Stimulated activated CD4-positive, alpha-beta T cell treated with anti-CD3 and anti-CD28 coated beads, TNF-alpha, amount 100 ng/mL, for 4 hours (primary cell): ENCODE measurements at places on chromosomes 5 and 9.

DNA sequence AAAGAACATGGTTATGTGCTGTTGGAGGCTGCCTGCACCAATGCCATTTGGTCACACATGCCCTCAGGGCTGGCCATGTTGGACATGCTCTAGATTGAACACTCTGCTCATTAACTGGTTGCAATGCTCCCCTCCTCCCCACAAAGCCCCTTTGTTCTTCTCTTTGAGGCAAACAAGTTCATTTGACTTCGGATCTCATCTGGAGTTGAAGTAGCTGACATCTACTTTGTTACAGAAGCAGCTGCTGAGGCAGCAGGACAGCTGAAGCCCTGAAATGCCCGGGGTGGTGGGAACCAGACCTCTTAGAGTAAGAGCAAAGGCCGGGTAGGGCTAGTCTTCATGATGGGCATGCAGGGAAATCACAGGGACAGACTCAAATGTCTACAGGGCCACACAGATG, 123.5 kb downstream of the APBA1 start:
- no peak for DNase-seq

DNA sequence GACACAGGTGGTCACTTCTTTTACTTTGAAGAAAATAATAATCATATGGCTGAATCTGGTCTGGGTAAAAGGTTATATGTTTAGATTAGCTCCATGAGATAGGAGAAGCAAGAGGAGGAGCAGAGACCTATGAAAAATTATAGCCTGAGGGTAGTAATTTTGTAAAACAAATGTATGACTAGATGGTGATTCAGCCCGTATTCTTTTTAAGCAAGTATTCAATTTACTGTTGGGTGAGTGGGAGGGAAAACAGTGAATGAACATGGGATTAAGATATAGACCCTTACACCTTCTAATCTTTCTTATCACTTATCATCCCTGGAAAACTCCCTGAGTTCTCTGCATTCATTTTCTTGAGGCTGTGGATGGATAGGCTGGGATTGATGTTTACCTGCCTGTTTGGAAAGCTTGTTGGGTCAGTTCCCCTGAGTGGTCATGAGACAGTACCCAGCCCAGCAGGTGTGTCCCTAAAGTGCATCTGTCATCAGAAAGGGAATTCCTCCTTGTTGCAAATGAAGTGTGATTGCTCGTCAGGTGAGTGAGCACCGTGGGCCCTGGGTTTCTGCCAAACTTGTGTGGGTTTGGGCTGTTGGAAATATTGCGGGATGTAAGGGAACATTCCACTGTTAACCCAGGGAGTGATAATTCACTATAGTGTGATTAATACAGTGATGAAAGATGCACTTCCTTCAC, 101.2 kb upstream of the GDNF start:
- no peak for DNase-seq

DNA sequence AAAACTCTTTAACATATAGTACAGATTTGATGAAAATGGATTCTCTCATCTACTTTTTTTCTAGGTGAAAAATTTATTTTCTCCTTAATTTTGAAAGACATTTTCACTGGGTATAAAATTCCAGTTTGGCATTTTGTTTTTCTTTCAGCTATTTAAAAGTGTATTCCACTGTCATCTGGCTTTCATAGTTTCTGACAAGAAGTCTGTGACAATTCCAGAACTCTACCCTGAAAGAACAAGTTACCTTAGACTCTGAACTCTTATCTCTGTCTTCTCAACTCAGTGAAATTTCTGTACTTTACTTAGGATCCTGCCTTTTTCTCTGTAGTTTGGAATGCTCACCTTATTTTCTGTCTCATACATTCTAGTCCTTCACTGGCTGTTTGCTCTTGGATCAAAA, 161.7 kb downstream of the RANBP17 start:
- DNase-seq = no peak

GRCh38 chr9:20601292-20601691, 21.0 kb downstream of the MLLT3 start:
- DNase-seq = no peak

DNA sequence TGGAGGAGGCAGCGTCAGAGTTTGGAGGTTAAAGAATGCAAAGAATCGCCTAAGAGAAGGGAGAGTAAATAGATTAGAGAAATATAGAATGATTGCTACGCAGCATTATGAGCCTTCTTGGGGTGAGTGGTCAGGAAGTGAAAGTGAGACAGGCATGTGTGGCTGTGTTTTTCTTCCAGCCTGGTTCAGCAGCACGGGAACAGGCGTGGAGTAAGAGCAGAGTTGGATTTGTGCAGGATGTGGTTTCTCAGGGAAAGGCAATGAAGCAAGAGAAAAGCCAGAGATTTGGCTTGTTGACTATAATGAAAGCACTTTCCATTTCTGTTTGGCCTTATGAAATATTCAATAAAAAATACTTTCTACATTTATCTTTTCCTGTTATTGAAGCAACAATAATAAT, 34.3 kb upstream of the FRMD3 start:
- DNase-seq = no peak

DNA sequence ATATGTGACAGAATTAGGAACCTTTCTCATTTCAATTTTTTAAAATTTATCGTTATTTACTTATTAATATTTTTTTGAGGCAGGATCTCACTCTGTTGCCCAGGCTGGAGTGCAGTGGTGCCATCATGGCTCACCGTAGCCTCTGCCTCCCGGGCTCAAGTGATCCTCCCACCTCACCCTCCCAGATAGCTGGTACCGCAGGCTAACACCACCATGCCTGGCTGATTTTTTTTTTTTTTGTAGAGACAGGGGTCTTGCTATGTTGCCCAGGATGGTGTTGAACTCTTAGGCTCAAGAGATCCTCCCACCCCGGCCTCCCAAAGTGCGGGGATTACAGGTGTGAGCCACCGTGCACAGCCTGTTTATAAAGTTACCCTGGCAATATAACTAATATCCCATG, 275.2 kb downstream of the AOPEP start:
- DNase-seq = no peak

DNA sequence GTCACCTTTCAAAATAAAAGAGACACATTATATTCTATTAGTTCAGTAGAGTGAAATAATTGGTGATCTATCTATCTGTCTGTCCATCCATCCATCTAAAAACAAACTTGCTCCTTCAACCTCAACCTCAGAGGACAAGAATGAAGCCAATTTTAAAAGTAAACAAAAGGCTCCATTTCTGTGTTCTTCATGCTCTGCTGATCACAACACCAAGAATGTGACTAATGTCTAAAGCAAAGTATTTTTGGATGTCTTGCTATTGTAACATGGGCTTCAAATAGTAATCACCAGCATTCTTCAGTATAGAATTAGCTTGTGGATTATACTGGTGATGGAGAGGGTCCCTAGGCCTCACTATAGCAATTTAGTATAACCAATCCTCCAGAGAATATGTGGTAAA, 1304.4 kb downstream of the MAT2B start:
- no peak for DNase-seq

DNA sequence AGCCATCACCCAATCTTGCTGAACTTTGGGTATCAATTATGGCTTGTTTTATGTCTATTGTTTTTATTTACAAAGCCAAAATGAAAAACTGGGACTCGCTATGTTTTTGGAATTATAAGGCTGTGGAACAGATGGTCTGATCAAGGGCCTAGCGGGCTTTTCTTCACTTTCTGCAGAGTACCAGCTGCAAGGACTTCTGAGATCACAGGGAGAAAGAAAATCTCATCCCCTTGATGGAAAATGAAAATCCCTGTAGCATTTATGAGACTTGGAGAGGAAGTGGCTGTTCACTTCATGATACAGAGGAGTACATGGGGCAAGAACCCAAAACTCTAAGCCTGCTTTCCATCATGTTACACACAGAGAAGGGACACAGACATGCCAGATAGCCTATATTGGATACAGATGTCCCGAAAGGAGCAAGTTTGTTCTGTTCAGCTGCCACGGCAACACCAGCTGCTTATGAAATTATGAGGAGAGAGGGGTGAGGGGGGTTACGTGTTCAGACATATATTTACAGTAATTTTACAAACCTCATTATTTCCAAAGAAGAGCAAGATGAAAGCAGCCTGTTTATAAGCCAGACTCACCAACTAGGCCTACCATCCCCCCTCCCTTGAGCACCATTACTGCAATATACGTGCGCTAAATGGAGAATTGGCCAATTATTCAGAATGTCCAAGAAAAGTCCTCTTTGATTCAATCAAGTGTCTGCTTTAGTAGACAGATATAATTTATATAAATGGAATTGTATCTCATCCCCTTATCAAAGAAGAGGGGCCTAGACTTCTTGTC, 220.0 kb downstream of the MARCHF11 start:
- no peak for DNase-seq

GRCh38 chr5:147779694-147780093, 2.8 kb downstream of the JAKMIP2 start:
- DNase-seq = no peak

DNA sequence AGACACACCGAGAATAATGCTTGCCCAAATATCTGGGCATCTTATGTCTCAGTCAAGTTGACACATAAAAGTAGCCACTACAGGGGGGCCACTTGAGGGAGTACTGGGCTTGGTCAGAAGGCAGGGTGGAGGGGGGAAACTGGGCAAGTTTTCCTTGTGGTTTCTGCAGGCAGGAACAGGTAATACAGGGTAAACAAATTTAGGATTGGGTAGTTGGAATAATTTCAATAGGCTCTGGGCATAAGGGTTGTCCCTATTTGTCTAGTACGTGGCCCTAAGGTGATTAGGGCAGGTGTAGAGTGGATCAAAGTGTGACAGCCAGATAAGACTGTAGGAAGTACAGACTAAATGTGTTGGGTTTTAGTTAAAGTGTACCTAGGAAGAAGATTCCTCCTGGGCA, 353.1 kb downstream of the TLE4 start:
- no peak for DNase-seq

- no peak for DNase-seq
Observed at GRCh38 chr5:37838933-37839341, 904 bp downstream of the GDNF start.

- DNase-seq = no peak
Observed at GRCh38 chr5:141846031-141846430, 32.2 kb downstream of the PCDH1 start.

DNA sequence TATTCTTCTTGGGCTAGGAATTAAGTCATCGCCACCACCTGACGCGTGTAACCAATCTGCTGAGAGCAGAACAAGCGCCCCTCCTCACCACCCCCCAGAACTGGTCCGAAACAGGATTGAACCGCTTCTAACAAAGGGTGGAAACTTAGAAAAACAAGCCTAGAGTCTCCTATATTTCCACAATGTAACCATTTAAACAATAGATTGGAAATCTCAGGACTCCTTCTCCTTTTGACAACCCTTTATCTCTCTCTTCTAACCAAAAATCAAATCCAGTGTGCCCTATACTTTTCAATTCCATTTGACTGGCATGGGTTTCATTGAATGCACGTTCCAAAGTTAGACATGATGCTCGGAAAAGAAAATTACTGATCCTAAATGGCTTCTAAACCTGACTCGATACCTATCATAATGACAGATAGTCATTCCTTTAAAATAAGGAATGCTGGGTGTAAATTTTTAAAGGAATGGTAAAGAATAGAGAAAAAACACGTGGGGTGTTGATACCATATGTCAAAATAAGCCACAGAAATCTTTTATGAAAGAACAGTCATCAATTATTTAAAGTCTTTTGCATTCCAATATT, 1.2 kb downstream of the ARRDC3 start:
- DNase-seq = peak; percentile 41

DNA sequence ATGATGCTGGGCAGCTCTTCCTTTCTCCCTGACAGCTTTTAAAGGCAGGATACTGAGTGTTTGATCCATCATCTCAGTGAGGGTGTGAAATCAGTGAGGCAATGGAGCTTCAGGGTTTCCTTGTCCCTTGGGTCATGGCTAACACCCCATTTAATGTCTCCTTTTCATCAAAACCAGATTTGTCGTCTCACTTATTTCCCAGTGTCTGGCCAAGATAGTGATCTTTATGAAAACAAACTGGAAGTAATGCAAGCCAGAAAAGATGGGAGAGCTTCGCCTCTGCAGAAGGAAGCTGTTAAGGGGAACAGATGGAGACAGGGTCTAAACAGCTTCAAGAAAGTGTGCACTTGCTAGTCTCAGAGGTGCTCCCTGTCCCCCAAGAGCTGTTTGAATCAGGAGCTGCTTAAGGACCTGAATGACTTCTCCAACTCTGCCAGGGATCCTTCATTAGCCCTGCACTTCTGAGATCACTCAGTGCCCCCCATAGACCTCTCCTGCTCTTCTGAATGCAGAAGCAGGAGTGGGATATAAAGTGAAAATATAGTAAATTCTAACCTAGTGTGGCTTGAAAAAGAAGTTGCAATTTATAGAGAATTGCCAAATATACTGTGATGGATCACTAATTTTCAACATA, 96.1 kb downstream of the F2RL2 start:
- DNase-seq = no peak

GRCh38 chr9:24901319-24901718, 355.6 kb upstream of the IZUMO3 start:
- DNase-seq = no peak

DNA sequence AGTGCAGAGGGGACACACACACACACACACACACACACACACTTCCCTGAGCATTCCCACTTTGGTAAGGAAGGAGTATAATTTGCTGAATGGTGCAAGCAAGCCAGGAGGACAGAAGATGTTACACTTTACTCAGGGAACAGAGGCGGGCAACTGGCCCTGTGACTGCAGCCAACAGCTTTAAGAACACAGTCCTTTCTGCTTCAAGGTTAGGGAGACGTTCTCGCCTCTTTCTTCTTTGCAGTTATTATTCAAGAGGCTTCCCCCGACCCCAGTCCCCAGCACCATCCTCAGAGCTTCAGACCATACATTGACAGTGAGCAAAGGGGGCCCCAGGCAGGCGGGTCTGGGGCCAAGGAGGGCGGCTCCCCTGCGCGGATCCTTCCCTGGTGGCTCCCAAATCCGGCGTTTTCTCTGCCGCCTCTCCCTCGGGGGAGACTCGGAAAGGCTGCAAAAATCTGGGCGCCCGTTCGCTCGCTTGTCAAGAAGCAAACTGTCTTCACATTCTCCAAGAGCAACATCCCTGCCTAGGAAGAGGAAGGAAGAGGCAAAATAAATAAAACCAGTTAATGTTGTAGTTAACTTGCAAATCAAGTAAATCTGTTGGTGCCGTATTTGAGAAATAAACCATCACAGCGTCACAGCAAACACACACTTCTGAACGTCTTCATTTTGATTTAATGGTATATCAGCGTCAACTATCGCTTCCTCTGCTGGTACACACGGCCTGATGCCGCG, 3.8 kb upstream of the LHX2 start:
- DNase-seq = no peak

DNA sequence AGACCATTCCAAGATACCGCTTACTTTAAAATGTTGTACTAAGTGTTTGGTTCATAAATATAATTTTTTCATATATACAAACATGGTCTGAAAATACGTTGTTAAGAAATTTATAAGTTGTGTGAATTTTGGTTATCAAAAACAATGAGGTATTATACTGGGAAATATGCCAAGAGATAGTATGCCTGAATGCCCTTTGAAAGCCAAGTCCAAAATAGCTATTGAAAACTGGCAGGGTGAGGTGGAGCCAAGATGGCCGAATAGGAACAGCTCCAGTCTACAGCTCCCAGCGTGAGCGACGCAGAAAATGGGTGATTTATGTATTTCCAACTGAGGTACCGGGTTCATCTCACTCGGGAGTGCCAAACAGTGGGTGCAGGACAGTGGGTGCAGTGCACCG, 533.5 kb downstream of the ZNF608 start:
- no peak for DNase-seq

GRCh38 chr5:123717139-123717538, 205.2 kb downstream of the CSNK1G3 start:
- DNase-seq = no peak
